ENCODE measurements at places on chromosomes 5 and 9. TPM values are rescaled to one million over a fixed set of nuclear protein-coding genes. Genes with fewer than 3 reads are reported as not detected.

DIPK1B gene
- total RNA-seq: 0.77 TPM

PTGR1 gene
- total RNA-seq: 126 TPM

ADAMTS2 gene
- 27.0 TPM for total RNA-seq

AGXT2 gene
- total RNA-seq: not detected

MORN5 gene
- total RNA-seq: 0.51 TPM

SLC34A1 gene
- total RNA-seq: not detected

GRCh38 chr5:176948458-176948857 is 49.3 kb upstream of the HK3 start:
- no peak for DNase-seq

DNA sequence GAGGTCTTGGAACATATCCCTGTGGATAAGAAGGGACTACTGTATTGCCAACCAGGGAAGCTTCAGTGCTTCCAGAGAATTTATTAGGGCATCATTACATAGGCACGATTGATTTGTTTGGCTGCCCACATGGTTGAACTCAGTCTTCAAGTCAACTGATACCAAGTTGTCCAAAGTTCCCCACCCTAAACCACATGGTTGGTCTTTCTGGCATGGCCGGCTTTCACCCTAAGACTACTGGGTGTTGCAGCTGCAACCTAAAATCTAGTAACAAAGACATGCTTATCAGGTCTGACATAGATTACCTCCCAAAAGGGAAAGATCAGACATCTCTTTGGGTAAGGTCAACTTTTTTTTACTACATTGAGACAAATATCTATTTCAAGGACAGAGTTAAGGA is 37.0 kb downstream of the FAF2 start:
- DNase-seq: no peak

GRCh38 chr9:128390813-128391711 is 19.9 kb downstream of the URM1 start:
- DNase-seq: no peak

DNA sequence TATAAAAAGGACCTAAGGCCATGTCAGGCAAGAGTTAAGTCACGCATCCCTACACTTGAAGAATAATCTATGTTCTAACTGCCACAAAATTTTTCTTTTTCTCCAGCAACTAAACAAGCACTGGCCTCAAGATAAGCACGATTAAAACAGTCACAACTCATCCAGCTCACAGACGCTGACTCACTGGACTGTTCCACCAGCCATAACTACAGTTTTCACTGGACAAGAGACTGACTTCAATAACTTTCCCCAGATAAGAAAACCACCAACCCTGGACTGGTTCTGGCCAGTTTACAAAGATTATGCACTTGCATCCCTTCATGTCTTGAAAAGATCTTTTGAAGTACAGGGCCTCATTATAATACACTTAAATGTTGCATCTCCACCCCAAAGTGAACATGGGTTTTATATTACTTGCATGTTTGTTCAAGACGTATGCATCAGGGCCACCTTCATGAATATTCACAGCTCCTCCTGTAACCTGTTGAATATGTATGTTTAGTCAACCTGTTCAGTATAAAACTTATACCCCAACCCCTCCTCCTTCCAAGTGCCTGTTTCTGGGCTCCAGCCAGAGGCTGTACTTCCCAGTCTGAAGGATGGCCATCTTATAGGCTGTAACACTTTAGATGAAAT is 129.3 kb upstream of the EPB41L4A start:
- peak; percentile 96 for DNase-seq

DNA sequence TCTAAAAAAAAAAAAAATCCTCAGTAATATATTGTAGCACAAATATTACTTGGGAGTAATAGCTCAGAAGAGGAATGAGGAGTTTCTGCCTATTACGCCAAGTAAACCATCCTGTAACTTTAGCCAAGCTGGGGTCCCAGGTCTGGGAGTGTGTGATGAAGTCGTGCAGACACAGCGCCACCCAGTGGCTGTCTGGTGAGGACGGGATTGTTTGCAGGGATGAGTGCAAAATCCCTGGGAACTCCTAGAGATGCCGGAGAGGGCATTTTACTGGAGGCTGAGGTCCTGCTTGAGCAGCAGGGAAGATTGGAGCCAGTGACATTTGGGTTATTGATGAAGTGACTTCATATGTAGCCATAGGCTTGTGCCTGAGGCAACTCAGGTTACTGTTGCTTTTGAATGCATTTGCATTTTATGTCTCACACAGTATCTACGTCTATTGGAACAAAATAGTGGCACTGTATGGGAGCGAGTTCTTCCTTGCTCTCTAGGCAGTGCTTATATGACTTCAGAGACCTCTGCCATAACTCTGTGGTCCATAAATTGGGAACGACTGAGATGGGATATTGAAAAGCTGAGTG is 72.8 kb downstream of the PSAT1 start:
- peak; percentile 81 for DNase-seq

GRCh38 chr9:35616681-35617459 is 1.3 kb downstream of the CD72 start:
- DNase-seq: peak; percentile 61

DNA sequence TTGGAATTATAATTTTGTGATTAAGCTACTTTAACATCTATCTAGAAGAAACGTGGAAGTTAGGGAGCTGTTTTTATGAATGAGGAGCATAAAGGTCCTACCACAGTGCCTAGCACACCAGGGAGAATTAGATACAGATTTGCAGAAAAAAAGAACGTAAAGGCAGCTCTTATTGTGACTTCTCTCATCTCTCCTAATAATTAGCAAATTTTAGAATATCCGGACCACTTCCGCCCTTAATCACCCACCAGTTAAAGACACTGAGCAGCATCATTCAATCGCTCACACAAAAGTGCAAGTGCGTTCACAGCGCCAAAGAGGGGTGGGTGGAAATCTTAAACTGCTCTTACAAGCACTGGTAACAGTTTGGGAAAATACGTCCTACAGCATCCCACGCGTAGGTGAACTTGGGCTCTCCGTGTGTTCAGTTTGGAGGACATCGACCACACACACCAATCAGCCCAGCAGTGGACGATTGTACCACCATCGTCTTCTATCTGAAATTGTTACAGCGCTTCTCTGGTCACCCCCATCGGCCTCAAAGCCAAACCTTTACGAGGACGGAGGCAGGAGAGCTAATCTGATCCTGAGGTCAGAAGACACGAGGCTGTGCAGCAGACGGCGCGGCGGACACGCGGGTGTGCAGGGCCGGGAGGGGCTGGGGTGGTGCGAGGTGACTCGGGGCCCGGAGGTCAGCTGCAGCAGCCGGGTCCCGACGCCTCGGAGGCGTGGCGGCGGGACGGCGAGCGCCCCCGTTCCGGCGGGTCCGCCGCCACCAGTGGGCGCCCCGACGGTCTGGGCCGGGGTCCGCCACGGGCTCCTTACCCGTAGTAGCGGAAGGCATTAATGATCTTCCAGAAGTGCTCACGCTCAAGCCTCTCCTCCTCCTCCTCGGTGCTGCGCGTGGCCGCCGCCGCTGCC is 646 bp downstream of the CARNMT1 start:
- DNase-seq: peak; percentile 44

DNA sequence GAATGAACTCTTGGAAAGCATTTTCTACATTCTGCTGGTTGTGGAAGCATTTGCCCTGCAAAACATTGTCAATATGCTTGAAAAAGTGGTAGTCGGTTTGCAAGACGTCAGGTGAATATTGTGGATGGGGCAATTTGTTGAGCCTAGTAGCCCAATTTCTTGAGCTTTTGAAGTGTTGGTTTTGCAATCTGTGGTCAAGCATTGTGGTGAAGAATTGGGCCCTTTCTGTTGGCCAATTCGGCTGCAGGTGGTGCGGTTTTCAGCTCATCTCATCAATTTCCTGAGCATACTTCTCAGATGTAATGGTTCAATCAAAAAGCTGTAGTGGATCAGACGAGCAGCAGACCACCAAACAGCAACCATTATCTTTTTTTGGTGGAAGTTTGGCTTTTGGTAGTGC is 426.8 kb upstream of the CDH9 start:
- no peak for DNase-seq

DNA sequence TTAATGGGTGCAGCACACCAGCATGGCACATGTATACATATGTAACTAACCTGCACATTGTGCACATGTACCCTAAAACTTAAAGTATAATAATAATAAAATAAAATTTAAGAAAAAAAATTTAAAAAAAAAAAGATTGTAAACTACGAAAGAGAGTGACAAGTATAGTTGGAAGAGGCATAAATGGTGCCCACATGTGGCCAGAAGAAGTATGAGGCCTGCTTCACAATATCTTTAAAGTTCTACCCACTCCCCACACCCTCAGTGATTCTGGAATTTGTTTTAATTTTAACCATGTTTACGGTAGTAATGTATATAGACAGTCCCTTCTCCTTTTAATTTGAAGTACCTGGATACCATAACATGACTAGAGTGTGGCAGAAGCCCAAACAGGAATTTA is 172.7 kb downstream of the CHSY3 start:
- DNase-seq: no peak

DNA sequence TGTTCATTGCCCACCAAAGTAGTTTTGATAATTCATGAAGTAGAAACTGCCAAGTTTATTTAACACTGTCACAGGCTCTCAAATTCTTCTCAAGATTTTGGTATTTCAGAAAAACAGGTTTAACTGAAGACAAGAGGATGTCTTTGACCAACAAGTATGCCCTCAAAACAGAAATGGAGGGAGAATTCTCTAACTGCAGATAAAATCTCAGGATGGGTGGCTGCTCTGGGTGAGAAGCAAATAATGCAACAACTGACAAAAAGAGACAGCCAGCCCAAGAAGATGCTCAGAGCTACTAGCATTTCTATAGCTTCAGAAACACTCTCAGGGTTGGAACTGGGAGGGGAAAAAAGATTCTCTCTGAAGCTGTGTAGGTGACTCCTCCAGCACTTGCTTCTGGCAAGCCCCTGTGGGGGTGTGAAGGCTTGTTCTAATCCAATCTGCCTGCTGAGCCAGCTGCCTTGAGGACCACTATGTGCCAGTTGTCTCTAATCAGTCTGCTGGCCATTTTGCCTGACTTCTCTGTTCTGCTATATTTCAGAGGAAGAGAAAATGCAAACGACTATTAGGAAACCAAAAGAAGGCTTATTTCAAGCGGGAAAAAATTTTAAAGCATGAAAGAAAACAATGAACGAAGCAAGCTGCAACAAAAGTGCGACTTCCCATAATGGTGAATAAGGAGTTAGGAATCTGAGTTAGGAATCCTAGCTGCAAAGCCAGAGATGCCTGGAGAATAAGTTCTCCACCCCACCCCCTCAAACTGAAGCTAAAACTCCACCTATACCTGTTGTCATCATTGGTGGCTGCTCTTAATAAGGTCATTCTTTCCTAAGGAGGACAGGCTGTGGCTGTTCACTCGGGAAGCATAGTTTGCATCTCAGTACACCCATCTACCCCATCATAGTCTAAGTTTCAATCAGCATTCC is 147.5 kb downstream of the GNAQ start:
- peak; percentile 81 for DNase-seq
